CD4-positive, alpha-beta T cell treated with Interleukin-4 for 4 hours (primary cell): ENCODE measurements at places on chromosomes 1 and 21.

GRCh38 chr1:65793359-65793732, 651 bp downstream of the PDE4B start:
- no peak for DNase-seq

DNA sequence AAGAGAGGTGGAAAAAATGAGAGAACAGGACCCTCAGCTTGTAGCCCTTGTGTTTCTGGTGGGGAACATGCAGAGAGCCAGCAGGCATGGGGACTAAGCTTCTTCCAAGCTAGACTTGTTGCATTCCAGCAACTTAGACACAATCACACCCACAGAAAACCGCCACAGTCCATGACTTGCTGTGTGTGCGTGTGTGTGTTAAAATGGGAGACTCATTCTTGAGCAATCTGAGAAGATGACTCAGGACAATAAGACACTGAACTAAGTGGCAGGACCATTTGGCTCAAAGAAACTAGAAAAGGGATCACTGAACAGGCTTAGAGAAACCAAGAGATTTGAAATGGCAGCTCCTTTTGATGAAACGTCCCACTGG, 78.0 kb downstream of the HLX start:
- DNase-seq = no peak

- no peak for DNase-seq
Measured at GRCh38 chr21:33268393-33268736, 2.2 kb downstream of the IL10RB start.

GRCh38 chr1:46406881-46407608, 12.9 kb downstream of the FAAH start:
- DNase-seq = no peak

DNA sequence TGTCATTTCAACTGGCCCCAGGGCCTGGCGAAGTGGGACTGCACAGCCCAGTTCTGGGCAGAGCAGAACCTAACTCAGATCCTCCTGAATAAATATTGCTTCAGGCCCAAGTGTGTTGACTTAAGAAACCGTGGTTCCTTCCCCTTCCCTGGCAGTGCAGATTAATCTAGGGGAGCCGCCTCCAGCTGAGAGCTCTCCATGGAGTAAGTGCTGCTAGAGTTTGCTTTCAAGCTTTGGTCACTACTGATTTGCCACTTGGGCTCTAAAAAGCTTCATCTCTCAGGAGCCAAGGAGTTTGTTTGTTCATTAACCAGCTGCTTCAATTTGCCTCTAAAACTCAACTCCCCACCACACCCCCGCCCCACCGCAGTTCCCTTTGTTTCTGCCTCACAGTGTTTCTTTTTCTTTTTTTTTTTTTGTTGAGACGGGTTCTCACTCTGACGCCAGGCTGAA, 112.1 kb downstream of the DTL start:
- DNase-seq = no peak

GRCh38 chr1:150708595-150708994, 11.6 kb upstream of the GOLPH3L start:
- DNase-seq = no peak

GRCh38 chr1:247642742-247643141, 36.8 kb downstream of the OR13G1 start:
- no peak for DNase-seq
